ENCODE measurements at places on chromosomes 3 and 15.

DNA sequence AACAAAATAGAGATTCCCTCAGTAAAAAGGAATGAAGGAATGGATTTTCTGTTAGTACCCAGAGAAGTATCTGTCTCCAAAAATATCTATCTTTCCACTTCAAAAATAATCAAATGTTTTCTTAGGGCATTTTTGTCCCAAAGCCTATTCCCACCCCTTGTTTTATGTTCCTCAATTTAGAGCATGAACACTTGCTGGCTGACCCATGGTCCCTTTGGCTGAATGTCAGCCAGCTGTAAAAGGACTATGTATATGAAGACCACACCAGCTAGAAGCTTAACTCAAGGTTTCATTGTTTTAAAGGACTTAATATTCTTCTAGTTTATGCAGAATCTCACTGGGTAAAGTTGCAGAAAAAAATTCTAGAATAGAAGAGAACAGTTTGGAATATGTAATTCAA is 931.2 kb downstream of the MCTP2 start:
- DNase-seq: no peak

DNA sequence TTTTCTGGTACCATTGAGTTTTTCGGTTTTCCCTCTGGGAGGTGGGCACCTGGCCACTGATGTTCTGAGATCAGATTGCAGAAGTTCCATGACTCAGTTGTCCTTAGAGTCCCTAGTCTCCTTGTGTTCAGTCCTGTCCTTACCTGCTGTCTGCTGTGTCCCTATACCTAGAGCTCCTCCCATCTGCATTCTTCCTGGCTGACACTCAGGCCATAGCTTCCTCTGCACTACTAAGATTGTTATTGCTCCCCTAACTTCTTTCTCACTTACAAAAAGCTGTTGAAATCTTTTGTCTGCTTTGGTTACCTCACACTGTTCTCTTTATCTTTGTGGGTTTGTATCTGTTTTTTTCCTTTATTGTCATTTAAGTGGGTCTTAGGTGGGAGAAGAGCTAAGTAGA is 13.2 kb downstream of the USP3 start:
- DNase-seq: no peak

- DNase-seq: no peak
Measured at GRCh38 chr3:172260381-172260780, 187.9 kb downstream of the GHSR start.

GRCh38 chr3:3799173-3800079 is at the start of gene LRRN1:
TSS of gene LRRN1 (plus strand) at chr3:3799431. CDS start at chr3:3844642, 45,211 bp downstream.
- DNase-seq: peak; percentile 23

DNA sequence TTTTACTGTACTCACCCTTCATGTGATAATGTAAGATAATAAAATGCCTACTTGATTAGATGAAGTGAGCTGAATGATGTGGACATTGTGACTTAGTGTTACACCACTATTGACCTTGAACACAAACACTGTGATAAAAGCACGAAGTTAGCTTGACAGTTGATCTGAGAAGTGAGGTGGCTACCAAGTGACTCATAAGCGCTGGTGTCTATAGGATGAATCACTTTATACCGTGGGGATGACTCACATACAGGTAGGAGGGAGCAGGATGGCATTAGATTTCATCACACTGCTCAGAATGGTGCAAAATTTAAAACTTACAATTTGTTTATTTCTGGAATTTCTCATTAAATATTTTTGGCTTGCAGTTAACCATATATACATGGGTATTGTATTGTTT is 174.7 kb upstream of the CNTN3 start:
- DNase-seq: no peak

Data from suppressor macrophage (primary cell).